ENCODE measurements at places on chromosomes 2 and 18.

DNA sequence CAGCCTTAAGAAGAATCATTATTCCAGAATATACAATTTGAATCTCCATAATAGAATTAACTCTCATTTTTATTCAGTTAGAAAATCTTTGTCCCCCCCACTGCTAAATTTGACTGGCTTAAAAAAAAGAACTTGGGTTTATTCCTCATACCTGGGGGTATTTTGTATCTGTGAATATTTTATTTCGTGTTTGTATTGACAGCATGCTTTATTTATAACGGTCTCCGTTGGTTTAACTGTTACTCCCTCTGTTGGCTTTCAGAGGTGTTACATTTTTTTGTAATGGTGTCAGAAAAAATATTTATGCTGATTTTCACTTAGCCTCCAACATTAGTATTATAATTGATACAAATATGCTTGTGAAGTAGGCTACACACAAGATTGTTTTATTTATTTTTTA, 109.1 kb downstream of the HAUS1 start:
- DNase-seq, result no peak

GRCh38 chr18:77197073-77197472, 52.6 kb upstream of the GALR1 start:
- DNase-seq, result no peak

GRCh38 chr2:207437524-207438143, 92.1 kb upstream of the CREB1 start:
- no peak for DNase-seq

DNA sequence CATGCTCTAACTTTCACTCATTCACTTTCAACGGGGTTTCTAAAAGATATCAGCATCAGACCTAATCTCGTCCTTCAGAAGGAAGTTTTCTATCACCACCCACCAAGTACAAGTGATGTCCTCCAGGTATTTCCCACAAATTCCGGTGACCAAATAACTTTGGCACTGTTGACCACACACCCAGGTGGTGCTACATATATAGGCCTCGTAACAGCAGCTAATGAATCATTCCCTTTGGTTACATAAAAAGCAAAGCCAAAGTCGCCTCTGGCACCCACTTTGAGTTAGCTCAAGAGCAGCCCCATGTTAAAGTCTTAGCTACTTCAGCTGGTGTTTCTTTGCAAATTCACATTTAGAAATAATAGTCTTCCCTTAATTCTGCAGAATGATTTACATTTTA, 138.2 kb upstream of the OSR1 start:
- DNase-seq, result no peak

DNA sequence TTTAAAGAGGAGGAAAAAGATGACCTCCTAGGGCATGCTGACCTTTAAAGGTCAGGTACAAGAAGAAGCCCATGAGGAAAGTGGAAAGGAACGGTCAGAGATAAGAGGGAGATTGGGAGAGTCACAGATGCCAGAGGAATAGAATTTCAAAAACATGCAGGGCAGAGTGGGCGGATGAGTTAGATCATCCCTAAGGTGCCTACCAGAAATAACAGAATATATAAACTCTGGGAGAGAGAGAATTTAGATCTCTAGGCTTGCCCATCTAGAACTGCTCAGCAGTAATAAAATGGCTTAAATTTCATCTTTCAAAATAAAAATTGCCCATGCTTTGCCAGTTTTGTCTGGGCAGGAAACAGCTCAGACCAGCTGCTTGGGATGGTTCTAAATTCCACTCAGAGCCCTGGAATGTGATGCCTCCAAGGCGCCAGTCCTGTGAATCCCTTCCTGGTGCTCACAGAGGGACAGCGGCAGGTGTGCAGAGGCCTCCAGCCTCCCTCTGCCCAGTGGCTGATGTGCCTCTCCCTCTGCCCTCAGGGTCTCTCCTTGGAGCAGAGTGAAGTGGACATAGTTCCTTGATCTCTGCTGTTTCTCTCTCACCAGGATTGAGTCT, 130.9 kb downstream of the ANTXR1 start:
- DNase-seq, result no peak

DNA sequence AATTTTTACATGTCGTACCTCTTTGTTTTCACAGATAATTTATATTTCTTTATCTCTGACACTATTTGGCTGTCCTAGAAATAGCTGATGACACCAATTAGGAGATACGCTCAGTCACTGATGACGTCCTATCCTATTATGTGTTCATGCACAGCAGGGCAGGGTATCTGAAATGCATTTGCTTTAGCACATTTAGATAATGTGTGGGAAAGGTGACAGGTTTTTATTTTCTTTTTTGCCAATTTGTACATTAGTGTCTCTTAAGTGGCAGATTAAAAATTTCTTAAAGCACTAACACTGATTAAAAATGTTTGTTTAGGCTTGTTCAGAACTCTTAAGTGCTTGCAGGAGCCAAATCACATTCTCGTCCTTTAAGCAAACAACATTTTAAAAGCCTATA, 39.7 kb downstream of the CDC42EP3 start:
- DNase-seq, result no peak

GRCh38 chr2:133841900-133842299, 273.6 kb upstream of the NCKAP5 start:
- no peak for DNase-seq

DNA sequence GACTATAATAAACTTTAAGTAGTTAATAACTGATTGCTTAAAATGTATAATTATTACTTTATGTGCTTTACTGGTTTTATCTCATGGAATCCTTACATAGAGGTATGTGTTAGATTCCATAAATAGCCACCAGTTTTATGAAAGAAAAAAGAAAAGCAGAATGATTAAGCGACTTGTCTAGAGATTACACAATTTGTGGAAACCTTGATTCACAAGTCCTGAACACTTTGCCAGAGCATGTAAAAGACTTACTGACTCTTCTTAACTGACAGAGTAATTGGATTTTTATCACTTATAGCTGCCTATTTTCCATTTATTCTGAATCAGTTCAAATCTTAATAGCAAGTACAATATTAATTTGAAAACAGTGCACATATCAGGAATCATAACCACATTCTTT, 448.7 kb upstream of the NETO1 start:
- DNase-seq, result no peak

GRCh38 chr2:31736695-31737454, 156.1 kb upstream of the SRD5A2 start:
- DNase-seq, result no peak

DNA sequence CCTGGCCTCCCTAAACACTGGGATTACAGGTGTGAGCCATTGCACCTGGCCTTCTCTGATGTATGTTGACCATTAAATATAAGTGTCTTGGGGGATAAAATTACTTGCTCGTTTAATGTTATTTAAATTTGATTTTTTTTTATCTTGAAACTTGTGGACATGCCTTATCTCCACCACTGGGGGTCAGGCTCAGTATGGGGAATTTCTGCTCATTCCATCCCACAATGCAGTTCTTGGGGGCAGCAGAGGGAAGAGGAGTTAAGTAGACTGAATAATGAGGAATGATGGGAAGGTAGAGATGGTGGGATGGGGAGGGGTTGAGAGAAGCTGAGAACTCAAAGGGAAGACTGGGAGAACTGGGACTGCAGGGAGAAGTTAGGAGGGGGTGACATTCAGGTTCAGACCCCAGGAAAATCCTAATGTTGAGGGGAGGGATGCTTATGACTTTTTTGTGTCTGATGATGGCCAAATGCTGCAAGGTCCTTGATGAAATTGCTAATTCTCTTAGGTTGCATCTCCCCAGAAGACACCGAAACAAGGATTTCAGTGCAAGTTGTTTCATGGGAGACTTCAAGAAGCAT, 174.2 kb downstream of the MIB1 start:
- no peak for DNase-seq

- DNase-seq, result peak; percentile 50
These were observed 16.7 kb downstream of the DNMT3A start for GRCh38 chr2:25324905-25325592.

DNA sequence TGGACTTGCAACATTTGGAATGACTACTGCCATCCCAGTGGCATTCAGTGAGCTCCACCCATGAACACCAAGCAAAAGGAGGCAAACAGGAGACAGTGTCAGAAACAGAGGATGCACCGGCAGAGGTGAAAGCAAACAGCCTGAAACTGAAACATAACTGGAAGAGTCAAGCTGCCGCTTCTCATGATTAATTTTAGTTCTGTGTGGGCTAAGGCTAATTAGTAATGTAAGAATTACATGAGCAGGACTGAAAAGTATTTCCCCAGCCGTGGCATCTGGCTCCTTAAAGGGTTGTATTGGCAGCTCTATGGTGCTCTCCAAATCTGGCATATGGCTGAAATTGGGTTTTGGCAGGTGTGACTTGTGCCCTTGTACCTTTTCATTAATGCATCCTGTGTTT, 1108.1 kb downstream of the TSN start:
- no peak for DNase-seq

GRCh38 chr2:233289648-233290047, 18.0 kb upstream of the SAG start:
- no peak for DNase-seq

- DNase-seq, result no peak
These were observed 42.4 kb upstream of the BIN1 start for GRCh38 chr2:127149384-127149783.
